CD4-positive, alpha-beta T cell treated with Interleukin-17A for 4 hours (primary cell): ENCODE measurements at places on chromosomes 5 and 9.

DNA sequence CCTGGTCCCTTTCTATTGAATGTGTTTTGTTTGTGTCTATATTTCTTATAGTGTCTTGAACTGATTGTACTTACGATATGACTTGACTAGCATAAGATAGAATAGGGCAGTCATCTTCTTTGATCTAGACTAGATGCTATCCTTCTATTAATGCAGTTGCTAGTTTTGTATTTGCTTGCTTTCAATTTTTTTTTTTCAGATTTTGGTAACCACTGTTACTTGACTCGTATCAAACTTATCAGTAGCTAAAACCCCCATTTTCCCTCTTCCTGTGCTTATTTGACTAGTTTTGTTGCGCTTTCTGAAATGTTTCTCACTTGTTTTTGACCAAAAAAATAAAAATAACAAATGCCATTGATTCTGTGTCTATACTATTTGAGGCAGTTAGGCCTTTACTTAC lies 69.0 kb upstream of the CDKN2B start:
- no peak for DNase-seq

- no peak for DNase-seq
Observed at GRCh38 chr9:104263942-104264341, 169.8 kb downstream of the SMC2 start.

GRCh38 chr5:80712919-80713318 lies 58.1 kb upstream of the DHFR start:
- no peak for DNase-seq

DNA sequence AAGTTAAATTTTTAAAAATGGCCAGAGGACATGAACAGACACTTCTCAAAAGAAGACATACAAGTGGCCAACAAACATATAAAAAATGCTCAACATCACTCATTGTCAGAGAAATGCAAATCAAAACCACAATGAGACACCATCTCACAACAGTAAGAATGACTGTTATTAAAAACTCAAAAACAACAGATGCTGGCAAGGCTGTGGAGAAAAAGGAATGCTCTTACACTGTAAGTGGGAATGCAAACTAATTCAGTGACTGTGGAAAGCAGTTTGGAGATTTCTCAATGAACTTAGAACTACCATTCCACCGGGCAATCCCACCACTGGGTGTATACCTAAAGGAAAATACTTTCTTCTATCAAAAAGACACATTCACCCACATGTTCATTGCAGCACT lies 168.5 kb upstream of the PIK3R1 start:
- DNase-seq: no peak

GRCh38 chr5:67494186-67494855 lies 297.7 kb upstream of the CD180 start:
- DNase-seq: no peak

DNA sequence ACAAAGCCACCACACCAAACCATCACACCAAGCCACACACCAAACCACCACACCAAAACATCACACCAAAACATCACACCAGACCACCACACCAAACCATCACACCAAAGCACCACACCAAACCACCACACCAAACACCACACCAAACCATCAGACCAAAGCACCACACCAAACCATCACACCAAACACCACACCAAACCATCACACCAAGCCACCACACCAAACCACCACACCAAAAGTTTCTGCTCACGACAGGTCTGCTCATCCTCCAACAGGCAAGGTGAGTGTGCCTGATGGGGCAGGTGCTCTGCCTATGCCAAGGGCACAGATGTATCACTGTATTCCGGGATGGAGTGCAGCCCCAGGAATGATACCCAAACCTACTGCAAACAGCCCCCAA lies 87.9 kb upstream of the FSTL4 start:
- no peak for DNase-seq

DNA sequence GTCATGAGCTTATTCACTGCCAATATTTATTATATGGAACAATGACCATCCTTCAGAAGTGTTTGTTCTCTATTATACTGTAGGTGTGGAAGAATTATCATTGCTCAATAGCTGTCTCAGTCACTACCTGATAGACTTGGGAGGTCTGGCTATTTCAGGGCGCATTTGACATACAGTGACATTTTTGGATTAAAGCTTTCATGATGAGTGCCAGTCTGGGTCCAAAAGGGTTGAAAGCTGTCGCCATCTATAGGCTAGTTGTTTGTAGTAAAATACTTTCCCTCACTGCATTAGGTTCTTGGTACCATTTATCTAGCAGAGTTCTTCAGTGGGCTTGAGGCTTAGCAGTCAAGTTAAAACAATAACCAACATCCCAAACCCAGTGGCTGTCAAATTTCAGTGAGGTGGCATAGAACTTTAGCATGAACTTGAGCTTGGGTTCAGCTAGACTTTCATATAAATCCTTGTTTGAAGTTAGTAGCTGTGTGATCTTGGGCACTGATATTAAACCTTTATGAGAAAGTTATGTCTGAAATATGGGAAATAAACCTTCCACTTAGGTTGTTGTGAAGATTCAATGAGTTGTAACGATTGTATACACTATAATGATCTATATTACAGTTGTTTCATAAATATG lies 110.5 kb upstream of the CDKN2B start:
- no peak for DNase-seq

GRCh38 chr9:36974731-36975130 lies 59.3 kb downstream of the PAX5 start:
- DNase-seq: no peak

DNA sequence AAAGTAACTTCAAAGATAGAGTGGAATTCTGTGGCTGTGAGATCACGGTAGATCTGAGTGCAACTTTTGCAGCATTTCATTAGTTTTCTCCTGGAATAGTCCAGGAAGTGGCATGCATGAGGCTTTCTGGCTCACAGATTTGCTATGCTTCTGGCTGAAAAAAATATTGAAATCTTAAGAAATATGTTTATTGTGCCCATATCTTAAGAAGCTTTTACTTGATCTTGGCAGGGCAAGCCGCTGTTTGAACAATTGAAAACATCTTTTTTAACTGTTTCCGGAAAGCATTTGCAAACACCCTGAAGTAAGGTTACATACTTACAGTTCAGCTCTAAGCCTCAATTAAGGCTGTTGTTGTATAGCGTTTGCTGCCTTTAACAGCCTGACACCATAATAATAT lies 135.7 kb upstream of the GDNF start:
- DNase-seq: no peak

DNA sequence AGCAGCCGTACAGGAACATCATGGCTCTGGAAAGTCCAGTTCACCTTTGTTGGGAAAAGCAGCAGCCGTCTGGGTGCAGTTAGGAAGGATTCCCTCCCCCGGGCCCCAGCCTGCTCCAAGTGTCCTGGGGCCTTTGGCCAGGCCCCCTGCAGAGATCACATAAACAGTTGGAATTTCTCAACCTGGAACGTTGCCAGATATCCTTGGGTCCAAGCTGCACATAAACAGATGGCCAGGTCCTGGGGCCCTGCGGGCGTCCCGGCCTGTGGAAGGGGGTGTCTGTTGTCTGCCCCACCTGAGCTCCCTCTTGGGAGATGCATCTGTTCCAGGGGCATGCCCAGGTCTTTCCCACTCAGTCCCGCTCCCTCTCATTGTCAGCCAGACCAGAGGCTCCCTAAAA lies 92.7 kb downstream of the COL5A1 start:
- no peak for DNase-seq

DNA sequence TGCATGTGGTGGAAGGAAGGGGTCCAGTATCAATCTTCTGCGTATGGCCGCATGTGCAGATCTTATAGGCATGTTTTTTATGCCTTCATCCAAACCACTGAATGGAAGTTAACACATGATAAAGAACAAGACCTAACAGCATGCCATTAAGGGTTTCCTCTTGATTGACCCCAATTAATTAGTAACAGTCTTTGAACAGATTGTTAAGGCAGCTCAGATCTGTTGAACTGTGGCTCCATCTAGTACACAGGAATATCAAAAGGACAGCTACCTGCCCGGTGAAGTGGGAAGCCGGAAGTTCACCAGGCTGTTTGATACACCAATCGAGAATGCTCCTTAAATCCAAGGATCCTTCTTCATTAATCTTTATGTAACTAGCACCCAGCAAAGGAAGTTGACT lies 159.9 kb upstream of the ADAMTS16 start:
- no peak for DNase-seq

- peak; percentile 47 for DNase-seq
Observed at GRCh38 chr9:112112941-112113681, 62.0 kb downstream of the SUSD1 start.

- DNase-seq: no peak
Observed at GRCh38 chr5:169736653-169737052, 99.6 kb downstream of the DOCK2 start.
